ENCODE measurements at places on chromosomes 2 and 18.
A peak's percentile ranks its signal among the peaks of the same experiment; 100 is the strongest.

DNA sequence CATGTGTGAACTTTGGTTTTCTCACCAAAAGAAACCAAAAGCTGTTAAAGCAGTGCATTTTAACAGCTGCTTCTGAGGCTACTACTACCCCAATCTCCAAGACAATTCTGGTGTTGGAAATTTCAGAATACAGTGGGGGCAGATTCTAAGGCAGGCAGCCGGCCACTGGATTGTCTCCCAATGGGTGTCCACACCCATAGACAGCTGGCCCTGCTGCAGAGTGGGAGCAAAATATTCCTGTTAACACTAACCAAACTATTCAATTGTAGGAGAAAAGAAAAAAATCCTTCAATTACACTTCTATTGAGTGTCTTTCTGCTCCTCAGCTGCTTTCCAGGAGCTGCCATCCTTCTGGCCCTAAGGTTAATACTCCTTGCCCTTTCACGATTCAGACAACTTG, 223.7 kb downstream of the ALK start:
- DNase-seq: no peak

GRCh38 chr2:201913201-201913600, 106.9 kb downstream of the CDK15 start:
- no peak for DNase-seq

DNA sequence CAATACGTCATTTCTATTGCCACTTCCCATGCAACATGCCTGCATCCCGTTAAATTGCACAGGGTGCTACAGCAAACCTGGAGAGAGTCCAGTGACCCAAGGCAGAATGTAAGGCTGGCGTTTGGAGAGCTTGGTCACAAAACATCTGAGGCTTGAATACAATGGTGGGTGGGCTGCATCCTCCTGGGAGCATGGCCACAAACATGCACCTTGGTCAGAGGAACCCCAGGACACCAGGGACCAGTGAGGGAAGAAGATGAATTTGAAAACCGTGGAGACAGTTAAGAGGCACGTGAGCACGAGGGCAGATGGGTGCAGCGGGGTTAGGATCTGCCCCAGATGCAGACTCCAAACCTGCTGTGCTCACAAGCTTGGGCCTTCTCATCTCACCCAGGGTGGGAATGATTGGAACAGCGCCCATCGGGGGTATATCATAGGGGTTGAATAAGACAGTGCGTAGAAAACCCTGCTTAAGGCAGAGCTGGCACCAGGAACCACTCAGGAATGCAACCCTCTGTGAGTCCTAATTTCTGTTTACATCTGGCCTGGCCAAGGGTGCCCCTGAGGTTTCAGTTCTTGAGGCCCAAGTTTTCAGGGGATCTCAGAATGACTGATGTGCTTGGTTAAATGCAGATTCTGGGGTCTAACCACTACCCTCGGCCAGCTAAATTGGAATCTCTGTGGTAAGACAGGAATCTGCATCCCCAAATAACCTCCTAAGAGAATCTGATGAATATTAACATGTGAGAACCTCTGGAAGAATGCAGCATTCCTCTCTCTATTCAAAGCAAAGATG, 97.2 kb downstream of the ARL4C start:
- DNase-seq: no peak

GRCh38 chr2:210203558-210203957, 21.7 kb downstream of the ACADL start:
- DNase-seq: no peak

DNA sequence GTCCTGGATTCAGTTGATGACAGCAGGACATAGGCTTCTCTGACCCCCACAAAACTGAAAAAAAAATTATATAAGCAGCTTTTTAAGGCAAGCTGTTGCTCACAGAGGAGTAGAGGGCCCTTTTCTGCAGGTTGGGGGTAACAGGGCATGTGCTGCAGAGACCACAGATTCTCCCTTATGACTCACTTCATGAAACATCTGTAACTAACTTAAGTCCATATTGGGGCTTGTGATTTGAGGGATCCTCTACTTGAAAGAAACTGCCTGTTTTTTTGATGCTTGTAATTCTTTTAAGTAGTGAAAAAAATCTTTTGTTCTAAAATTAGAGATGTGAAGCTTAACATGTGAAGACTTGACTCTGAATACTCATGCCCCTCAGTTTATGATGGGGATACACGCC, 33.4 kb downstream of the XRCC5 start:
- DNase-seq: no peak

GRCh38 chr2:236601316-236602202, 31.9 kb downstream of the ACKR3 start:
- no peak for DNase-seq

GRCh38 chr18:25456334-25457010, 104.5 kb upstream of the ZNF521 start:
- DNase-seq: no peak

GRCh38 chr2:86751778-86752177, 31.7 kb downstream of the RMND5A start:
- DNase-seq: no peak

- no peak for DNase-seq
Measured at GRCh38 chr2:74877781-74878433, 44.0 kb downstream of the HK2 start.

DNA sequence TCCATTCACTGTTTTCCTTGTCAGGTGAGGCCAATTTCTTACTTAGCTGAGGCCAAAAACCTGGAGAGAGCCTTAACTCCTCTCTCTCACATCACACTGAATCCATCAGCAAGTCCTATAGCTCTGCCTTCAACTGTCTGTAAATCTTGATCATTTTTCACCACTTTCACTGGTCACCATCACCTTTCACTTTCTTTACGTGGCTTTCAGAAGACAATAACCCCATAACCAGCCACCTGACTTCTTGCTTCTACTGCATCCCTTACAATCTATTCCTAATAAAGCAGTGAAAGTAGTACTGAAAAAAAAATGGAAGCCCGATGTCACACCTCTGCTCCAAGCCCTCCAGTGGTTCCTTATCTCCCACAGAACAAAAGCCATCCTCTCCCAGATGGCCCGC, 7.7 kb downstream of the LOXL3 start:
- no peak for DNase-seq

DNA sequence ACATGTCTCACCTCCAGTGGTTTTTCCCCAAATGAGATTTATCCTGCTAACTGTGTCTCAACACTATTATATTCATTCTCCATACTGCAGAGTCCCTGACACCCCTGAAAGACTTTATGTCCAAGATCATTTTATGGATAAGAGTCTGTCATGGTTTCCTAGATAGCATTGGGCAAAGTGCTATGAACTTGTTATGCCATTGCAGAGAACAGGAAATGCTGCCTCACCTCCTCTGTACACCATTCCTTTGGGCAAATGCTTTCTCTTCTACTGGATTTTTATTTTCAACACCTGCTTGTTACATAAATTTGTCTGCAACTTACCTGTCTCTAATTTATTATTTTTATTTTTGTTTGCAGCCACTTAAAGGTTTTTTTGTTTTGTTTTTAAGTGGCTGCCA, 652.5 kb upstream of the FAM98A start:
- DNase-seq: no peak

GRCh38 chr18:31064130-31064529, 21.6 kb upstream of the DSC3 start:
- DNase-seq: no peak

GRCh38 chr2:201827621-201828020, 21.3 kb downstream of the CDK15 start:
- no peak for DNase-seq

DNA sequence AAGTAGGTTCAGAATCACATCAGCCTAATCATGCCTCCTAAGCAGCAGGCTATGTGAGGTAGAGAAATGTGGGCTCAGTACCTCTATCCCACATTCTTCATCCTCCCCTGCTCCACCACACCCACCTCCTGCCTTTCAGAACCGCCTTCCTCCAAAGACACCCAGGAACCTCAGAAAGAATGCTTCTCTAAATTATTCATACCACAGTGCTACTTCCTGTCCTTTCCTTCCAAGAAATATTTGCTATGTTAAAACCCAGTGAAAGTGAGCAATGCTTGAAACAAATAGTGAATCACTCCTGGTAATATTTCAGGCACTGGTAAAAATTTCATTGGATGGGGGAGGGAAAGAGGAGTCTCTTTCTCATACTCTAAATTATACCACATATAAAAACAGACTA, 24.0 kb upstream of the CREB1 start:
- DNase-seq: peak; percentile 73

GRCh38 chr18:7683753-7684152, 116.6 kb downstream of the PTPRM start:
- no peak for DNase-seq

- DNase-seq: peak; percentile 75
Measured at GRCh38 chr2:47323009-47323821, 79.7 kb upstream of the MSH2 start.

DNA sequence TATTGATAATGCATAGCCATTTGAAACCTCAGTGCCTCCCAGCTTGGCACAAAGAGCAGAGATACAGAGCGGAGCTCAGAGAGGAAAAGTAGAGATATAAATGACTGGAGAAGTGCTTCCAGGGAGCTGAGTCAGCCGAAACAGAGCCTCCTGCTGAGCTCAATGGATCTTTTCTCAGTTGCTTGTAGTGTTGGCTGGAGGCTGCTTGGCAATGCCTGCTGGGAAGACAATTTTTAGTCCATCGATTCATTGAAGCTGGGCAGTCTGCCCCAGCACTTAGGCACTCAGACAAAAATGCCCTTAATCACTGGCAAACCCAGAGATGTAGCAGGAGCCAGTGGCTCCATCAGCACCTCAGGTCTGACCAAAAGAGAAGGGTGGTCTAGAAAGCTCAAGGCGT, 81.3 kb upstream of the SETBP1 start:
- DNase-seq: no peak

DNA sequence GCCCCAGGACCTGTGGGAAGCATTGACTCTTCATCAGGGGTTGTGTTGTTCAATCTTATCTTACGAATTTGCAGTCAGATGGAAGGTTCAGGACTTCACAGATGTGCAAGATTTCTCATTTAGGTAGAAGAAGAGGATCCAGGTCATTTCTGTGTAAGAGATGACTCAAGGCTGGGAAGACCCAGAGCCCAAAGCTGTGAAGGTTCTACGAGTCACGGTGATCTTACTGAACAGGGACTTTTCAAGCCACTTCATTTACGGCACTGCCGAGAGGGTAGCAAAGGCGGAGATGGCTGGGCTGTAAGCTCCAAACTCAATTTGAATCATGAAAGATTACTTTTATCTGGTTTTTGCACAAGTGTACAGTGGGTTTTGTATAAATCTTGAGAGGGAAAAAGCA, 228.0 kb upstream of the MEX3C start:
- no peak for DNase-seq

DNA sequence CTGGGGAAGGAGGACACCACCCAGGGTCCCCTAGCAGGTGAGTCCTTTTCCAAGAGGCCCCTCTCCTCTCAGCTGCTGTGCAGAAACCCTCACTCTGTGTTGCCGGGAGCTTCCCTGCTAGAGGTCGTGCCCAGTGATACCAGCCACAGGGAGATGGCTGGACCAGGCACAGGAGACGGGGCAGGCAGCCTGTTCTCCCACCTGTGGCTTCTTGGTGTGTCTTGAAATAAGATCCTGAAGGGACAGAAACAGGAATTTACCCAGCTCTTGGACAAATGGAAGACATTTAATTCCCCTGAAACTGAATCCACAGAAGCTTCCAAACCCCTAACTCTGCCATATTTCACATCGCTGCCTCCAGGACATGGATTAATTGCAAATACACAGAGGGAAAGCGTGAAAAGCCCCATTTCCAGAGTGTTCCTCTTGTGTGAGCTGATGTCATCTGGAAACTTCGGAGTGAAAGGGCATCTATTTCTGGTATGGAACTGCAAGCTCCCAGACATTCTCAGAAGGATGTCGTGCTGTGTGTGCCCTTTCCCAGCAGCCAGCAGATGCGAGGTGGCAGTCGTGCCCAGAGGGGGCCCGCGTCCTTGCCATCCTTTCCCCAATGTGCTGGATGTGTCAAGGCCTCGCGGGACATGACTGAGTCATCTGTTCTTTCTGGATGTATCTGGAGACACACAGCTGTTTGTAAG, 177.7 kb downstream of the SEPTIN10 start:
- no peak for DNase-seq

DNA sequence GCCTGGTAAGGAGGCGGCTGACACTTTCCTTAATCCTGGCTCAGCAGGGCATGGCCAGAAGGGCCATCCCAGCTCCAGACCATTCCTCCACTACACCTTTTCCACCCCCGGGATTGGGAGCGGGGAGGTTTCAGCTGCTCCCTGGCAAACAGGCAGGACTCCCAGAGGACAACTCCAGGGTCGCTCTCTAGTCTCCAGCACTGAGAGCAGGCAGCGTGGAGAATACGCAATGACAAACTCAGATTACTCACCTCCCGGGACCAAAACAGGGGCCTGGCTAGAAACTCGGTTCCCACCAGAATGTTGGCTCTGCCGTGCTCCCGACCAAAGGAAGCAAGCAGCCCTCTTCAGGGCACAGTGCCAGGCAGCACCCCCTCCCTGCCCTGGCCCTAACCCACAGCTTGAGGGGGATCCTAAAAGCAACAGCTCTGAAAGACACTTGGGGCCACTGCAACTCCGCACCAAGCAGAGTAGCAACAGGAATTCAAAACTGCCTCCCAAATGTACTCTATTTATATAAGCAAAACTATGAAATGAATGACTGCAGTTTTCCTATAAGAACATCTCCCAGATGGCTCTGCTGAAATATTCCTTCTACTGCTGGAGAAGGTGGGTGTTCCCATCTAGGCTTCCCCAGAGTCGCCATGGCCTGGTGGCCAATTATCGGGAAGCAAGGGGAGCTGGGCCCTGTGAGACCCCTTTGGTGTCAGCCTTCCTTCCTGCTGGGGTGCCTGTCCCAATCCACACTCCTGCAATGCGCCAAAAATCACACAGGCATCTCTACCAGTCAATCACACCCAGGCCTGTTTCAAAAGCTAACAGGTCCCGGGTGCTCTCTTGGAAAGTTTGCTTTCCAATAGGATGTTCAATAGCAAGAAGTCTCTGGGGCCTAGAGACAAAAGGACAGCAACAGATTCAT, 61.2 kb upstream of the POMC start:
- DNase-seq: no peak

GRCh38 chr2:148552675-148553331, 91.7 kb upstream of the EPC2 start:
- DNase-seq: no peak

DNA sequence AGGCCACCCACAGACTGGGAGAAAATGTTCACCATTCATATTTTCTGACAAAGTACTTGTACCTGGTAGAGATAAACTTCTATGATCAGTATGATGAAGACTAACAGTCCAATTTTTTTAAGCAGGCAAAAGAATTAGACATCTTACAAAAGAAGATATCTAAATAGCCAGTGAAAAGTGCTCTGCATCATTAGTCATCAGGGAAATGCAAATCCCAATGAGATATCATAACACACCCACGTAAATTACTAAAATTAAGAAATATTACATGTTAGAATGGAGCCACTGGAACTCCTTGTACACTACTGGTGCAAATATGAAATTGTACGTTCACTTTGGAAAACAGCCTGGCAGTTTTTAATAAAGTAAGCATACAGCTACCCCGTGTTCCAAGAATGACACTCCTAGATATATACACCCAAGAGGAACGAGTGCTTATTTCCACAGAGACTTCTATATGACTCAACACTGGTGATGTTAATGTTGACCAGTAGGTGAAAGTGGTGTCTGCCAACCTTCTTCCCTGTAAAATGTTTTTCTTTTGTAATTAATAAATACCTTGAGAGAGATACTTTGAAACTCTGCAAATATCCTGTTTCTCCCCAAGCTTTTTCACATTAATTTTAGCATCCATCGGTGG, 80.3 kb downstream of the NPAS2 start:
- no peak for DNase-seq

- no peak for DNase-seq
Measured at GRCh38 chr18:36772241-36772723, 56.5 kb downstream of the TPGS2 start.
